ENCODE measurements at places on chromosomes 4 and X.

GRCh38 chrX:12138361-12139313, at the start of gene FRMPD4:
Gene FRMPD4 (plus strand): TSS chrX:12138473. CDS start chrX:12138972, 499 bp downstream.
- DNase-seq = peak; percentile 2

- DNase-seq = no peak
These were observed 26.6 kb downstream of the ADRA2C start for GRCh38 chr4:3792813-3793212.

GRCh38 chr4:47469951-47470350, 6.4 kb upstream of the COMMD8 start:
- DNase-seq = no peak

- no peak for DNase-seq
These were observed 67.3 kb downstream of the HPGD start for GRCh38 chr4:174454815-174455473.

- no peak for DNase-seq
These were observed 138.4 kb upstream of the ARX start for GRCh38 chrX:25154168-25154567.

- no peak for DNase-seq
These were observed 10.2 kb downstream of the ADGRL3 start for GRCh38 chr4:61210186-61210939.

- no peak for DNase-seq
These were observed 371.5 kb upstream of the SLIT2 start for GRCh38 chr4:19880206-19880605.

DNA sequence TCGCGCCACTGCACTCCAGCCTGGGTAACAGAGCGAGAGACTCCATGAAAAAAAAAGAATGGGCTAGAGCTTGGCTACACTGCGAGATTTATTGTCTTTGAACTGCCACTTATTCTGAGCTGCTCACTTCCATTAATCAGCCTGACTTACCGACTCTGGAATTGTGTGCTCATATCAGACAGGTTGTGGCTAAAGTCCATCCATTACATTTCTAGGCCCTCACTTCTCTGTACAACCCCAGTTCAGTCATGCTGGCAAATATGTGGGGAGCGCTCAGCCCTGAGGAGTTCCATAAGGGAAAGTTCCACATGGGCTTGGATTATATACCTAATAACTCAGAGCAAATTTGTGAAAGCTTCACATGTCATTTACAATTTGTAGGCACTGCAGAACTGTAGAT, 270.6 kb downstream of the TRIML1 start:
- DNase-seq = no peak

DNA sequence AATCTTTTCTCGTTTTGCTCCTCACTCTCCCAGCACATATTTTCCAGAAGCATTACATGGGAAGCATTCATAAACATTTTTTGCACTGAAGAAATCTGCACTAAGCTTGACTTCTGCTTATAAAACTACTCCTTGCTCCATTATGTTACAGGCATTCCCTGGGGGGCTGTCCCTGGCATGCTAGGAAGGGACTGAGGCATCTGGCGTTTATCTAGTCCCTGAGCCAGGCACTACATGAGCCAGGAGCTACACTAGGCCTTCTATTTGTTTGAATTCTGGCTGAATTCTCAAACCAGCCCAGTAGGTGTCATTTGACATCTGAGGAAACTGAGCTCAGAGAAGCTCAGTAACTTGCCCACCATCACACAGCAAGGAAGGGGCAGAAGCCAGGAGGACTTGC, 43.3 kb downstream of the NHSL2 start:
- DNase-seq = no peak

DNA sequence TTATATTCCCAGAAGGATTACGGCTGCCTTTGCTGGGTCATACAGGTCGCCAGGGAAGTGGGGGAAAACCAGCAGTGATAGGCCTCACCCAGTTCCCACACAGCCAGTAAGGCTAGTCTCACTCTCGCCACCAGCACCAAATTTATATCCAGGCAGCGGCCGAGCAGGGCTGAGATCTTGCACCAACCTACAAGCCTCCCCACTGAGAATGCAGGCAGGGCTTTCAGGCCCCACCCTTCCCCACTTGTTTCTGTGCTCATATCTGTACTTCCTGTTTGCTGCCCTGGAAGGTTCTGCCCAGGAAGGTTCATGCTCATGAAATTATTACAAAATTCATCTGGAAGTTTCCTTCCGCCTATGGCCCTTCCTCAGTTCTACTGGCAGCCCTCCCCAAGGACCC, 179.7 kb downstream of the STIM2 start:
- DNase-seq = no peak

DNA sequence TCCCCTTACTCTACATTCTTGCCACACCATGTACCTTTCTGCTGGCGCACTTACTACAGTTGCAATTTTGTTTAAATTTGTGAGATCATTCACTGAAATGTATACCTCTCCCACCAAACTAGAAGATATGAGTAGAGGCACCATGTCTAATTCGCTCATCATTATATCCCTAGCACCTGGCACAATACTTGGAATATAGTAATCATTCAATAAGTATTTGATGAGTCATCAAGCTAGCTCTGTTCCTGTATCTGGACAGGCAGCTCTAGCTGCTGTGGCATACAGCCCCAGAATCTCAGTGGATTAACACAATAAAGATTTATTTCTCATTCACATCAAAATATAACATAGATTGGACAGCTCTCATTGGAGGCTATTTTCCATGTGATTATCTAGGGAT, 245.9 kb downstream of the IDS start:
- no peak for DNase-seq

DNA sequence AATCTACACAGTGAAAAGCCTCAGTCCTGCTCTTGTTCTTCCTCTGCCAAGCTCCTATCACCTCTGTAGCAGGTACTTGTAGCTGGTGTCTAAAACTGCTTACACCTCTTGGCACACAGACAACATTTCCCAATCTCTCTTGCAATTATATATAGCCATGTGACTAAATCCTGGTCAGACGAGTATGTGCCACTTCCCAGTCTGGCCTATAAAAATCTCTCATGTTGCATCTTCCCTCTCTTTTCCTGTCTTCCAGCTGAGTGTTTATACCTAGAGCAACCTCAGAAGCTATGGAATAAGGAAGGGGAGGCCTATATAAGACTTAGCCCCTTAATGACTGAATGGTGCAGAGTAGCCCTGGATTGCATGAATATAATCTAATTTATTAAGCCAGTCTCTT, 105.8 kb downstream of the RNF150 start:
- DNase-seq = no peak

- DNase-seq = no peak
These were observed 393.8 kb upstream of the GNPDA2 start for GRCh38 chr4:45120163-45120562.

DNA sequence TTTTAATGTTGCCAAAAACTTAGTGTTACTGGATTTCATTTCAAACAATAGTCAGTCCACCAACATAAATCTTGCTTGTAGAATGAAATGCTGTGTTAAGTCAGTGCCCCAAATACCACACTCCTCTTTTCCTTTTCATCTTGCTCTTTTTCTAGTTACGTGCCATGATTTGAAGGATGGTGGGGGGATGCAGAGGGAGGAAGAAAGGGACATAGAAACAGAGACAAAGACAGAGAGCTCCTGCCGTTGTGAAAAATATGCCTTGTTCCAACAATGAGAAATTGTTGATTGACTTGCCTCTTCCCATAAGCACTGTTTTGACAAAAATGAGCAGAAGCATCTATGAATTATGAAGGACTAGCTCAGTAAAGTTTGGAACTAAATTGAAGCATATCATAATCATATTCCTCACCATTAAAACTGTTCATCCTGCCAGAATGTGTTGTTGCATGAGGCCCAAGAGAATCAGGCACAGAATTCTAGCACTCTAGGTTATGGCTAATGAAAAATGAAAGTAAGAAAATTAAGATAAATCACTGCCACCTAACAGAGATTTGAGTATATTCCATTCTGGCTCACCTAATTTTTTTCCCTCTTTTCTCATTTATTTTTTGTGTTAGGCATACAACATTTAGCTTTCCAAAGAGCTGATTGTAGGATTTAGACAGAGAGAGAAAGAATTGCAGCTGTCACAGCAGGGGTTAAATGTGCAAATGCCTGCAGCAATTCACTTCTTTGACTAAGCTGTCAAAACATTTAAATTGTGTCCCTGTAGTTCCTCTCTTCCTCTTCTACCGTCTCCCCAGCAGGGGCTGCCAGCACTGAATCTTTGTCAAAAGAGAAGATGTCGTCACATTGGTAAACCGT, 111.6 kb upstream of the PTPN13 start:
- no peak for DNase-seq

GRCh38 chr4:165079476-165079875, 25.8 kb downstream of the TRIM75 start:
- DNase-seq = no peak

GRCh38 chr4:144699565-144699964, 53.6 kb downstream of the HHIP start:
- DNase-seq = no peak

GRCh38 chrX:130295519-130296296, 27.0 kb upstream of the ZNF280C start:
- DNase-seq = no peak

GRCh38 chr4:145061318-145061920, 36.6 kb downstream of the ANAPC10 start:
- no peak for DNase-seq

DNA sequence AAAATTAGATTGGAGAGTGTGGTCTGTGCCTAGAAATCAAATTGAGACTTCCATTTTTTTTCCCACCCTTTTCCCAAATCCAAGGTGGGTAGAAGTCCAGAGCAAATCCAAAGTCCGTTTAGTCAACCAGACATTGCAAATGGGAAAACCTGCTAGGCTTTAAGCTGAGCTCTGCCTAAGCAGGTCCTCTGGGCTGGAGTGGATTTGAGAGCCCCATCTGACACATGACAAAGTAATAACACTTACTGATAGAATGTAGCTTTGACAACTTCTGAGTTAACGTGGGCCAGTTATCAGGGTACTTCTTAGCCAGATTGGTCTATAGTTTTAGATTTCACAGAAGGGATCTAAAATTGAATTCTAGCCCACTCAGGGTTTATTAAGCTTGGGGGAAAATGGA, 242.3 kb downstream of the GALNTL6 start:
- no peak for DNase-seq

GRCh38 chr4:145492376-145492775, 10.7 kb downstream of the SMAD1 start:
- DNase-seq = no peak

GRCh38 chrX:37993837-37994619, 12.3 kb upstream of the SYTL5 start:
- peak; percentile 15 for DNase-seq

- no peak for DNase-seq
These were observed 33.5 kb upstream of the ELF2 start for GRCh38 chr4:139210486-139210885.

DNA sequence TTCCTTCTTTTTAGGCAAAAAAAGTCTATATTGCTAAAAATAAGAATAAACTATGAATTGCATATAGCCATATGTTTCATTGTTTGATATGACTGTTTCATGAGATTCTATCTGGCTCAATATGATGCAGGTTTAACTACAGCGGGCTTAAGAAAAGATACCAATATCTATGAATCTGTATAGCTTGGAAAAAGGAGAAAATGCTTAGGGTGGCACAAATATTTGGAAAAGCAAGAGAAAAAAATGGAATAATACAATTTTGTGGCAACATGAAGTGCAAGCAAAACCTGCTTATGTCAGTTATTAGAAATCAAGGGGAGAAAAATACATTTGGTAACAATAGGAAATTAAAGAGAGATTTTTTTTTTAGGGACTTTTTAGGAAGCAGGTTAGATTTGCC, 48.3 kb upstream of the NFKB1 start:
- no peak for DNase-seq

DNA sequence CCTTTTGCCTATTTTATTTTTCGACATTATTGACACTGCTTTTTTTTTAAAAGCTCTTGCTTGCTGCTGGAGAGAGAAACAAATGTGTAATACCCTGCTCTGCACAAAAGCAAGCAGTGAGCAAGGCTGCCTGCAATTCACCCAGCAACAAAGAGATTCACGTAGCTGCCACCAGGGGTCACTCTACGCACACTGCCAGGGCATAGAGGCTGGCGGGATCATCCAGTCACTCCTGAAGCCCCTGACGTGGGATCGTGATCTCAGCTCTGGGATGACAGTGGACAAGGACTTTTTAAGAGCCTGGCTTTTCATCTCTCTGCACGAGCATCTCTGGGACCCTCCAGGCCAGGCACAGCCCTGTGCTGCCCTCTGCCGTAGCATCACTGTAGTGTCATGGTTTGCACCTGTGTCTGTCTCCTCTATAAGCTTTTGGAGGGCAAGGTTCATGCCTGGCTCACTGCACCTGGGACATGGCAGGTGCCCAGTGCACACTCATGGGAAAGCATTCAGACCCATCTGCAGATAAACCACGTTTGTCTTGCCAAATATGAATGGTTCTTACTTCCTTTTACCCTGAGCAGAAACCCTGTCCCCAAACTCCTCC, 19.8 kb downstream of the C4orf50 start:
- DNase-seq = peak; percentile 67

DNA sequence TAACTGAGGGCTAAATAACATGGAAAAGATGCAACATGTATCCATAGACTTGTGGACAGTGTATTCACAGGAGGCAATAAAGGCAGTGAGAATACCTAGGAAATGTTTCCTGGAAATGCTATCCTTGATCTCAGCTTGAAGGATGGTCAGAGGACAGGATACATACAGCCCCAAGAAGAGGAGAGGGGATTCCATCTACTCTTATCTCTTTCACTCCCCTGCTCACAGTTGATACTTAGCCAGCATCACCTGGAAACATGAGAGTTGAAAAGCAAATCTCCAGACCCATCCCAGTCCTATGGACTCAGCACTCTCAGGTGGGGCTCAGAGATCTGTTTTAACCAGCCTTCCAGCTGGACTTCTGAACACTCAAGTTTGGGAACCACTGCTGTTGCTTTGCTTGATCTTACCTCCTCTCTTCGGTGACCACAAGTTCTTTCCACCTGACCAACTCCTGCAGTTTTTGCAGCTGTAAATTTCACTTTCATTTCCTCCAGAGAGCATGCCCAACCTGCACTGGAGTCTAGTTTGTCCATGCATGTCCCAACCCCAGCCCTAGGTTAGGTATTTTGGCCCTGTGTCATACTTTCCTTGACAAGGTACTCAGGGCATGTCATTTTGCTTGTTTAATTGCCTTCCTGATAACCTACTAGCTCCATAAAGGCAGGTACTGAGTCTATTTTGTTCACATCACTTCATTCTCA, 10.4 kb downstream of the RELL1 start:
- peak; percentile 45 for DNase-seq

DNA sequence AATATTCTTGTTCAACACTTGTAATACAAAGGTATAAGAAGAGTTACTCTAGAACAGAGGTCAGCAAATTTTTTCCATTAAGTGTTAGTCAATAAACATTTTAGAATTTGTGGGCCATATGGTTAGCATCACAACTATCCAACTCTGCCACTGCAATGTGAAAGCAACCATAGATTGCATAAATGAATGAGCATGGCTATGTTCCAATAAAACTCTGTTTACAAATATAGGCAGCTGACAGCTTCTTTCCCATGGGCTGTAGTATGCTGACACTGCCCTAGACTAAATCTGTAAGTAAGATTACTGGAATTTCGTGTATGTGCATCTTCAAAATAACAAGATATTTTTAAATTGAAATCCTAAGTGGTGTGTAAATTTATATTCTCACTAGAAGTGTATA, 73.7 kb downstream of the GABRA2 start:
- DNase-seq = no peak

- DNase-seq = no peak
These were observed 83.6 kb upstream of the PTCHD1 start for GRCh38 chrX:23251043-23251442.

- DNase-seq = no peak
These were observed 20.4 kb upstream of the TBC1D14 start for GRCh38 chr4:6889101-6889735.

- no peak for DNase-seq
These were observed 1497.3 kb downstream of the STIM2 start for GRCh38 chr4:28357990-28358389.
